ENCODE measurements at places on chromosomes 2 and 18.
A peak's percentile ranks its signal among the peaks of the same experiment; 100 is the strongest.

DNA sequence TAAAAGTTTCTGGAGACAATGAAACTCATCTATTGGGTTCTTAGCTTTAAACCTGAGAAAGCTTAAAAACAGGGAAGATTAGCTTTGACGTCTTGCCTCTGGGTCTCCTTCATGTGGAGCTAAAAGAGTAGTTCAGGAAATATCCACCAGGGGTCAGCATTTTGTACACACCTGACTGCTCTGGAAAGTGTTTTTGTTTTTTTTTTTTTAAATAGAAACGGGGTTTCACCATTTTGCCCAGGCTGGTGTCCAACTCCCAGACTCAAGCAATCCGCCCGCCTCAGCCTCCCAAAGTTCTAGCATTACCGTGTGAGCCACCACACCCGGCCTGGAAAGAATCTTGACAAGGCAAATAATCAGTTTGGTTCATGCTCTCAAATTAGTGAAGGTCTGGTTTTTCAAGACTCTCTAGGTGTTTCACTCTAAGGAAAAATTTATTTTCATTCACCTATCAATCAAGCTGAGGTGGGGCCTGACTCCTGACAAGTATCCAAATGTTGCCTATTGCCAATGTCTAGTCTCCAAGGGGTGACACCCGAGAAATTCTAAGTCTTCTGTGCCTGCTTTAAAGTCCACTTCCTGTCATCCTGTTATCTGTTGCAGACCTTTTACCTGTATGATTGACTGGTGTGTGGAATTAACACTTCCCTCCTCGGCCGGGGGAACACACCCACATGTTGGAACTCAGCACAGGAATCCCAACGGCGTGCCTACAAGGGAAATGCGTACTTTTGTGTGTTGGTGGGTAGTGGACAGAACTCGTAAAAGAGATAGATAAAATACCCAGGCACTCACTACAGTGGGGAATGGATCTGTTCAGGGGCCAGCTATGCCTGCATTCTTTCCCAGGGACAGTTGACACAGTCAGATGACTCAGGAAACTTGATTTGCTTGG lies 11.3 kb downstream of the IL1RN start:
- DNase-seq: peak; percentile 85

GRCh38 chr2:156147594-156148330 lies 184.8 kb downstream of the NR4A2 start:
- no peak for DNase-seq

- DNase-seq: no peak
Measured at GRCh38 chr18:9323750-9324445, 10.7 kb upstream of the TWSG1 start.

GRCh38 chr2:157168501-157168900 lies 89.0 kb upstream of the GALNT5 start:
- no peak for DNase-seq

- DNase-seq: no peak
Measured at GRCh38 chr2:29260142-29260772, 145.0 kb downstream of the CLIP4 start.

DNA sequence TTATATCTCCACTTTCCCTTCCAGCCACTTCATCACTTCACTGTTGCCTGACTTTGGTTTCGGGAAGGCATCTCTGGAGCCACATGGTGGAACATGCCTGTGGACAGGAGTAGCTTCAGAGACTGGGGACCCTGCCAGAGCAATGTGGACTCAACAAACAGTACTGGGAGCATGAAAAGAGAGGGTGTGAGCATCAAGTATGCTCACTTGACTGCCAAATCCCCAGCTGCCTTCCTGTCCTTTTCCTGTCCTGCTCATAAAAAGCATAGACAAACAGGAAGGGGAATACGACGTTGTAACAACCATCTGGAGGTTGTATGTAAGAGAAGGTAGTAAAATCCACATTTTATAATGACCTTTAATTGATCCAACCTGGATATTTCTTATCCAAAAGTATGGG lies 61.3 kb upstream of the CSRNP3 start:
- DNase-seq: no peak

GRCh38 chr18:30748541-30748940 lies 294.0 kb downstream of the DSC3 start:
- no peak for DNase-seq

- no peak for DNase-seq
Measured at GRCh38 chr2:194214192-194214591, 1442.8 kb upstream of the SLC39A10 start.

GRCh38 chr2:180524499-180524898 lies 455.9 kb upstream of the UBE2E3 start:
- DNase-seq: no peak

GRCh38 chr2:215835231-215835630 lies 178.1 kb downstream of the MREG start:
- DNase-seq: no peak

DNA sequence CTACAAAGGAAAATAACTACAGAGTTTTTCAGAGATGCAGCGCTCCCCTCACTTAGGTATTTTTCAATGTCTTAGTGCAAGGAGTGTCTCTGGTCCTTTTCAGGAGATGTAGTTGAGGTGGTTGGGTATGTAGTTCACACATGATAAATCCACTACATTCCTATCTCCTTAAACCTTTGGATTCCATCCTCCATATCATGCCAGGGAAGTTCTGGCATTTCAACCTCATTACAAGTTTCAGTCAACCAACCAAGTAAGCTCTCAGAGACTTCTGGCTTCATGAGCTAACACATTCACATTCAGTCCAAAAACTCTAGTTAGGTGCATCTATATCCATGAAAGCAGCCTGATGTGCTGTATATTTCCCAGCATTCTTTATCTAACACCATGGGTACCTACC lies 47.3 kb downstream of the MAP3K20 start:
- DNase-seq: no peak

- DNase-seq: no peak
Measured at GRCh38 chr2:164831887-164832286, 9.7 kb downstream of the COBLL1 start.

- no peak for DNase-seq
Measured at GRCh38 chr2:231940795-231941194, 14.6 kb upstream of the NPPC start.

GRCh38 chr18:79468119-79468789 lies 72.5 kb downstream of the NFATC1 start:
- DNase-seq: no peak

DNA sequence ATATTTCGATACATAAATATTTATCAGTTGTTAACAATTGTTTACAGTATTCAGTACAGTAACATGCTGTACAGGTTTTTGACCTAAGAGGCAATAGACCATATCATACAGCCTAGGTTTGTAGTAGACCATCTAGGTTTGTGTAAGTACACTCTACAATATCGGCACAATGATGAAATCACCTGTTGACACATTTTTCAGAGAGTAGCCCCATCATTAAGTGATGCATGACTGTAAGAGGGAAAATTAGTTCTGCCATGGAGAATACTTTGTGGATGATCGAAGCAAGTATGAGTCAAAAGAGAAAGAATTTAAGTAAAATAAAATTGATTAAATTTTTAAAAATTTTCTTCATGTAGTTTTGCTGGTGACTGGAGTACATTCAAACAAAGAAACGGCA lies 32.6 kb downstream of the VIT start:
- no peak for DNase-seq

GRCh38 chr2:241184901-241185300 lies 3.6 kb upstream of the ANO7 start:
- no peak for DNase-seq

DNA sequence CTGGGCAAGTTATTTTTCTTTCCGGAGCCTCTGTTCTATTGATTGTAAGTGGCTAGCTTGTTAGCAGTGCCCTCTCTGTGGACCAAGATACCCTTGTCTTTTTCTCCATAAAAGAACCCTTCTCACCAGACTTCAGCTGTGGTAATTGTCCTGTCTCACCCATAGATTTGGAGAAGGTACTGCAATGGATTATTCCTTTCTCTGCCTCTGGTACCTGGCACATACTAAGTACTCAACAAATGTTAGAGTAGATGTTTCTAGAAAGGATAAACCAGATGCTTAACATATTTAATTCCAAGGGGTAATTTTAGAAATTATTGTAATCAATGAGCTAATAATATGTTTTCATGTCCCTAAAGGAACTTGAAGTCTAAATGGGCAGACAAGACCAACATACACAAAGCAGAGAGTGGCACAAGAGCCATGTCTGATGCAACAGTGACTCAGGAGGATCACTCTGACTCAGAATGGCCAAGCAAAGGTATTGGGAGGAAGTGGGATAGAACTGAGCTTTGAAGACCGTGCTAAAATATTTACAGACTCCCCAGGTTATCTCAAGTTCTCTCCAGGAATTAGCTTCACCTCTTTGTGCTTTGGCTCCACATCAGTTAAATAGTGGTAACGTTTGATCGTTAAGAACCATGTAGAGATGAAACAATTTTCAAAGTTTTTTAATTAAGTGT lies 129.7 kb upstream of the OSR1 start:
- DNase-seq: no peak

- no peak for DNase-seq
Measured at GRCh38 chr2:65240657-65241056, 13.0 kb downstream of the ACTR2 start.

DNA sequence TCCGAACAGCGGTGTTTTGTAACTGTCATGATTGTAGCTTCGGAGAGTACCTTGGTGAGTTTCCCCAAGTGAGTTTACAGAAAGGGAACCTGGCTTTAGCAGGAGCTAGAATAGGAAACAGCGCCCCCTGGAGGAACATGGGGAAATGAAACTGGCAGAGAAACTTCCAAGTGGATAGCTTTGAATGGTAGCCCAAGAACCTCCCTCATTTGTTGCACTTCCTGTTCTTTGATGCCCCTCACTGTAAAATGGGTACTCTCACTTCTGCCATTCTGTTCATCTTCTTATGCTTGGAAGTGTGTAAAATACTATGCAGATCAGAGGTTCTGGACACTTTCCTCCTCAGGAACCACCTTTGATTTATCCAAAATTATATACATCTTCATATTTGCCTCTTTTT lies 36.2 kb downstream of the CHST10 start:
- peak; percentile 83 for DNase-seq

DNA sequence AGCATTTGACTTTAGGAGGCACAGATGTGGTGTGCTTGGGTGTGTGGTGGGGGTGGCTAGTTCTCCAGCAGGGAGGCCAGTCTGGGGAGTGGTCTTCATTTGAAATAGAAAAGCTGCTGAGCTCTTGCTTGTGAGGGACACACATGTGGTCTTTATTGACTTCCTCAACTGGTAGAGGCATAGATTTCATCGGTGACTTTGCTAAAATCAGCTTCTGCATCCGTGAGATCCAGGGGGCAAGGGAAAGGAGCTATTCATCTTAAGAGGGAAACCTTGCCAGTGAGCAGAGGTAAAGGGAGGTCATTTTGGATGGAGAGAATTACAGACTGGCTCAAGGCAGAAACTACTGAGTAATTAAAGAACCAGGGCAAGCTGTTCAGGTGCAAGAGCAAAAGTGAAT lies 4.7 kb downstream of the MAPRE3 start:
- DNase-seq: no peak

- DNase-seq: no peak
Measured at GRCh38 chr2:86466306-86466705, 25.1 kb downstream of the KDM3A start.

GRCh38 chr2:191835539-191836350 lies 11.1 kb downstream of the CAVIN2 start:
- DNase-seq: no peak

- no peak for DNase-seq
Measured at GRCh38 chr2:45647986-45648520, 3.4 kb upstream of the PRKCE start.

- DNase-seq: no peak
Measured at GRCh38 chr2:109057686-109058085, 68.7 kb upstream of the EDAR start.

- no peak for DNase-seq
Measured at GRCh38 chr2:164694275-164694695, 73.0 kb upstream of the GRB14 start.

DNA sequence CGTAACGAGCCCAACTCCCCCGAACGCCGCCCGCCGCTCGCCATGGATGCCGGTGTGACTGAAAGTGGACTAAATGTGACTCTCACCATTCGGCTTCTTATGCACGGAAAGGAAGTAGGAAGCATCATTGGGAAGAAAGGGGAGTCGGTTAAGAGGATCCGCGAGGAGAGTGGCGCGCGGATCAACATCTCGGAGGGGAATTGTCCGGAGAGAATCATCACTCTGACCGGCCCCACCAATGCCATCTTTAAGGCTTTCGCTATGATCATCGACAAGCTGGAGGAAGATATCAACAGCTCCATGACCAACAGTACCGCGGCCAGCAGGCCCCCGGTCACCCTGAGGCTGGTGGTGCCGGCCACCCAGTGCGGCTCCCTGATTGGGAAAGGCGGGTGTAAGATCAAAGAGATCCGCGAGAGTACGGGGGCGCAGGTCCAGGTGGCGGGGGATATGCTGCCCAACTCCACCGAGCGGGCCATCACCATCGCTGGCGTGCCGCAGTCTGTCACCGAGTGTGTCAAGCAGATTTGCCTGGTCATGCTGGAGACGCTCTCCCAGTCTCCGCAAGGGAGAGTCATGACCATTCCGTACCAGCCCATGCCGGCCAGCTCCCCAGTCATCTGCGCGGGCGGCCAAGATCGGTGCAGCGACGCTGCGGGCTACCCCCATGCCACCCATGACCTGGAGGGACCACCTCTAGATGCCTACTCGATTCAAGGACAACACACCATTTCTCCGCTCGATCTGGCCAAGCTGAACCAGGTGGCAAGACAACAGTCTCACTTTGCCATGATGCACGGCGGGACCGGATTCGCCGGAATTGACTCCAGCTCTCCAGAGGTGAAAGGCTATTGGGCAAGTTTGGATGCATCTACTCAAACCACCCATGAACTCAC lies 673 bp downstream of the PCBP1 start:
- peak; percentile 71 for DNase-seq

DNA sequence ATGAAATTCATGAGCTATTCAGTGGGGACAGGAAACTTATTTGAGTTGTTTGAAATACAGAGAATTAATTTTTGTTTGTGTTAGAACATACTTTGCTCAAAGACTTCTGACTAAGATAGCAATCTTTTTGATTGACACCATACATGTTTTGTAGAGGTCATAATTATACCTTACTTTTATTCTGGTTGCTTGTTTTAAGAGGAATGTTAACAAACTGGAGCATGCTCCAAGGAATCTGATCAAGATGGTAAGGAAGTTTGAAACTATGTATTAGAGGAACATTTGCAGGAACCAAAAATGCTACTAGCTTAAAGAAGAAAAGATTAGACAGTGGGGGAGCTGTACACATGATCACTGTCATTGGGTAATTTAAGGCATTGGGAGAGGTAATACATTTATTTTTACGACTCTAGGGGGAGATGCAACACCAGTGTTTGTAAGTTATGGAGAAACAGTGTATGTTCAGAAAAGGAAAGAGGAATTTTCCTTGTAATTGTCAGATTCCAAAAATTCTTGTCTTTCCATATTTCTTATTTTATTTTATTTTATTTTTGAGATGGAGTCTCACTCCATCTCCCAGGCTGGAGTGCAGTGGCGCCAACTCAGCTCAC lies 8.0 kb downstream of the AGFG1 start:
- DNase-seq: peak; percentile 65

DNA sequence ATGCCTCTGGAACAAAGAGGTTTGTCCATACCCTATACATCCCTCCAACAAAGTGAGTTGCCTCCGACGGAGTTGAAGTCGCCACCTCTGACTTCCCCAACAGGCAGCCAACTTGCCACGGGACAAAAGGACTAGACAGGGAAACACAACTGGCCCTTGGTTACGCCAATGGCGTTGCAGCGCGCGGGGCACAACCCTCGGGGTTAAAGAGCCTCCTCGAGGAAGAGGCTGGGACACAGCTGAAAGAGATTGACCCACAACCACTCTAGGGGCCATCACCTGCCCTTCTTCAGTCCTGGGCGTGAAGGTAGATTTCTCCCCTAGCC lies 545 bp downstream of the GTF3C2 start:
- DNase-seq: peak; percentile 80

- DNase-seq: no peak
Measured at GRCh38 chr2:222594679-222595078, 61.2 kb downstream of the FARSB start.

GRCh38 chr2:172106108-172106961 lies 3.6 kb upstream of the DLX2 start:
- peak; percentile 59 for DNase-seq

Data from hematopoietic multipotent progenitor cell treated with erythropoietin and hydrocortisone succinate and interleukin-3 and kit ligand, for 8 days (in vitro differentiated cells).